NT2/D1 (cell line): ENCODE measurements at places on chromosomes 13 and 19.
A peak's percentile ranks its signal among the peaks of the same experiment; 100 is the strongest.

DNA sequence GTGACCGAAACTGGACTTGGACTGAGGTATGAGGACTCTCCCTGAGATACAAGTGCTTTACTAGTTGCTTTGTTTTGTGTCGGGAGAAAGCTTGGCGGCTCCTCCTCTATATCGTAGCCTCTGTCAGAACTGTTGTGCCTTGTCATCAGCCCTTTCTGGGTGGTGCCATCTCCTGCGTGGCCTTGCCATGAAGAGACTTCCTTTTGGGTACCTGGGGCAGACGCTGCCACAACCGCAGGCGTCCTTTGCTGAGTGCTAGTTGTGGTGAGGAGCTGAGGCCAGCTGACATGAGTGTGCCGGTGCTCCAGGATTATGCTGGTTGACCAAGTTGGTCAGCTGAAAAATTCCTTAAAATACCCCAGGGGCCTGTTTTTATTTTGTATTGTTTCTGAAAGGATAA, 124.5 kb downstream of the AKAP11 start:
- no peak for DNase-seq

DNA sequence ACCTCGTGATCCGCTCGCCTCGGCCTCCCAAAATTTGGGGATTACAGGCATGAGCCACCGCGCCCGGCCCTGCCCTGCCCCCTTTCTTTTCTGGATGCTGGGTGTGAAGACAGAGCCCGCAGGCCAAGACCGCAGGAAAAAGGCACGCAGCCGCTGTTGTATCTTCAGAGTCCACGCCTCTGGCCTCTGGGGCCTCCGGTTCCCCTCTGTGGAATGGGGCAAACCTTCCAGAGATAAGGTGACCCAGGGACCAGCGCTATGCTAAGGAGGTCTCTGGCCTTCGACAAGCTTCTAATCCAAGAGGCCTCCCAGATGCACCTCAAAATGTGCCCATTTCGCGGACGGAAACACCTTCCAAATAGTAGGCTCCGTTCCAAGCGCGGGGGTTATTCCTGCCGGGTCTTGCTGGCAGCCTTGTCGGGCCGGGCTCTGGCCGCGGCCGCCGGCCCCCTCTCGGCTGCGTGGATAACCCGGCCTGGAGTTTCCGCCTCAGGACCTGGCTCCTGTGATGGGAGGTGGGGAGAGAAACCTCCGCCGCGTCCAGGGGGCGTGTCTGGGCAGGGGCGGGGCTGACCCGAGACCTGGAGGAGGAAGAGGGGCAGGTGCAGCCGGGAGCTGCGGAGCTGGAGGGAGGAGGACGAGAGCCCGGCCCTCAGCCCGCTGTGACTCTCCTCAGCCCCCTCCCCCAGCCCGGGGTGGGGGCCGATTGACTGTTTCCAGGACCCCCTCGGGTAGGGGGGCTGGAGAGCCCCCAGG, 13.1 kb downstream of the TJP3 start:
- peak; percentile 97 for DNase-seq

GRCh38 chr19:53785196-53785889, 38.8 kb downstream of the NLRP12 start:
- DNase-seq = no peak

- DNase-seq = no peak
These were observed 5.8 kb downstream of the DYRK1B start for GRCh38 chr19:39828015-39828653.

DNA sequence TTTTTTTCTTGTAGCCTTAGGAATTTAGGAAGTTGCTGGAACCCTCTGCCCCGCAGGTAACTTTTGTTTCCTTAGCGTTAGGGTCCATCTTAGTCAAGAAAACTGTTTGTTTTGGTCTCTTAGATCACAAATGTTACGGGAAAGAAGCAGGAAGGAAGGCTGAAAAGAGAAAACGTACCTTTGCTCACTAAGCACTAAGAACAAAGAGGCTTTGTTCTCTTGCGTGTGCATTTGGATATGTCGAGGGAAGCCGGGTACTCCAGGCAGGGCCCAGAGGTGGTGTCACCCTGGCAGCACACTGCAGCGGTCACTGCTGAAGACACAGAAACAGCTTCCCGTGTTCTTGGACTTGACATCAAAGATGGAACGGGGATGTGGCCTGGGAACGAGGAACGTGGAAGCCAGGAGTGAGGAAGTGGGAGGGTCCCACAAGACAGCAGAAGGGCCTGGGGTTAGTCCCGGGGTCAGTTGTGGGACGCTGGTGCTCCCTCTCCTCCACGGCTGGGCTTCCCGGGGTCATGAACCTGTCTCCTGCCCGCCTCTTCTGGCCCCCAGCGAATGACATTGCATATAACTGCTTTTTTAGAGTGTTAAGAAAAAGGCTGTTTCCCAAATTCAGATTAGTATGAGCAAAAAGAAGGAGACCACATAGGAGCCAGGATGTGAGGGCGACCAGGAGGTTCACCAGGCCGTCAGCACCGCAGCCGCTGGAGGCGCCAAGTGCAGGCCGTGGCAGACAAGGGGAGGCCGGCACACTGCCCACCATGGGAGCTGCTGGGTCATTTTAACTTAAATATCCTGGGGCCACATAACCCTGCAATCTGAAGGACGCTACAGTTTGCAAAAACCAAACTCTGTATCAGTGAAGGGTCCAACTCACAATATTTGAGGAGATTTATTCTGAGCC, 31.6 kb downstream of the ATP11A start:
- DNase-seq = no peak

DNA sequence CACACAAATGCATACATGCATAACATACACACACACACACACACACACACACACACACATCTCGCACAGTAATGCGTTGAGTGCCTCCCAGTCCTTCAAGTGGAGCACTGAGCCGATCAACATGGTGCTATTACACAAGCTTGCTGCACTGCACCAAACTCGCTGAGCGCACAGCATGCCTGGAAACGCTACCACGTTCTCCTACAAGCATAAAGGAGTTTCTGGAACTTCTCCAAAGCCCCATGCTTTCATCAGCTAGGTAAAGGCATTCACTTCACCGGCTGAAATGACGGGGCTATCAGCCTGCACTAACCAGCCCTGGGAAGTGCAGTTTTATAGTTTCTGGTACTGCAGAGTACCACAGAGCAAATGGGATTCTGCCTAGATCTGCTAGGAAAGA, 92.7 kb downstream of the FGF14 start:
- DNase-seq = no peak

DNA sequence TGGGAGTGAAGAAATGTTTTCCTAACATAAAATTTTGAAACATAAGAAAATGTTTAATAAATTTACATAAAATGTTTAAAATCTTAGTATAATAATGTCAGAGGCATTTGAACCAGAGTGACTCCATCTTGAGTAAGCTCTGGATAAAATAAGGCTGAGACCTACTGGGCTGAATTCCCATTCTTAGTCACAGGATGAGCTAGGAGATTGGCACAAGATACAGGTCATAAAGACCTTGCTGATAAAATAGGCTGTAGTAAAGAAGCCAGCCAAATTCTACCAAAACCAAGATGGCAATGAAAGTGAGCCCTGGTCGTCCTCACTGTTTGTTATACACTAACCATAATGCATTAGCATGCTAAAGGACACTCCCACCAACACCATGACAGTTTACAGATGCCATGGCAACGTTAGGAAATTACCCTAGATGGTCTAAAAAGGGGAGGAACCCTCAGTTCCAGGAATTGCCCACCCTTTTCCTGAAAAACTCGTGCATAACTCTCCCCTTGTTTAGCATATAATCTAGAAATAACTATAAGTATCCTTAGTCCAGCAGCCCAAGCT, 1184.0 kb downstream of the UQCRFS1 start:
- DNase-seq = no peak

GRCh38 chr13:29487466-29488454, 107.7 kb downstream of the SLC7A1 start:
- no peak for DNase-seq
